ENCODE measurements at places on chromosomes 3 and 15.

DNA sequence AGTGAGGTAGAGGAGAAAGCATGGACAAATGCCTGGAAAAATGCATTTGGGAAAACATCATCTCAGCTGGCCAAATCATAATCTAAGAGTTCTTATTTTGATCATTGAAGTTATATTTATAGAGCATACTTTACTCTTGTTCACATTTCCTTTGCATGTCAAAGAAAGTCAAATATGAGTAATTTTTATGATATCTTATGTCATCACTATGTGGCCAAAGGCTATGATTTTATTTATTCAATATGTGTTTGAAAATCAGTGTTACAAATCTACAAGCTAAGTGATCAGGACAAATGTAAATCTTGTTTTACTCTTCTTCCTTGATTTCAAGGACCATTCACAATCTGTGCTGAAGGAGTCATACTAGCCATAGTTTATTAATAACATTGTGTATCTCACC lies 237.2 kb upstream of the DPH6 start:
- no peak for DNase-seq

DNA sequence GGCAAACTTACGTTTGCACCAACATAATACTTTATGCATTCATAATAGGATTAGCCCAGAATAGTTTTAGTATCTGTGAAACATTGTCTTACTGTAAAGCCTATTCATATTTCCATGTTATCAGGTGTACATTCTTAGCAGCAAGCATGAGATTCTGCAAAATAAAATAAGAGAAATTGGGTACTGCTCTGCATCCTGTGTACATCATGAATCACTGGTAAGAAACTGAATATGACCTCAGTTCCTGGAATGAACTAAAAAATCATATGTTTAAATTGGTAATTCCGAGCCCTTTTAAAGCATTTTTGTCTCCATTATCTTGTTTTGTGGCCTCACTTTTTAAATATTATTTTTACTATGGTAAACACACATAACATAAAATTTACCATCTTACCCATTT lies 605.1 kb downstream of the ROBO1 start:
- DNase-seq = no peak

- DNase-seq = no peak
Measured at GRCh38 chr3:30548600-30548999, 57.8 kb upstream of the TGFBR2 start.

DNA sequence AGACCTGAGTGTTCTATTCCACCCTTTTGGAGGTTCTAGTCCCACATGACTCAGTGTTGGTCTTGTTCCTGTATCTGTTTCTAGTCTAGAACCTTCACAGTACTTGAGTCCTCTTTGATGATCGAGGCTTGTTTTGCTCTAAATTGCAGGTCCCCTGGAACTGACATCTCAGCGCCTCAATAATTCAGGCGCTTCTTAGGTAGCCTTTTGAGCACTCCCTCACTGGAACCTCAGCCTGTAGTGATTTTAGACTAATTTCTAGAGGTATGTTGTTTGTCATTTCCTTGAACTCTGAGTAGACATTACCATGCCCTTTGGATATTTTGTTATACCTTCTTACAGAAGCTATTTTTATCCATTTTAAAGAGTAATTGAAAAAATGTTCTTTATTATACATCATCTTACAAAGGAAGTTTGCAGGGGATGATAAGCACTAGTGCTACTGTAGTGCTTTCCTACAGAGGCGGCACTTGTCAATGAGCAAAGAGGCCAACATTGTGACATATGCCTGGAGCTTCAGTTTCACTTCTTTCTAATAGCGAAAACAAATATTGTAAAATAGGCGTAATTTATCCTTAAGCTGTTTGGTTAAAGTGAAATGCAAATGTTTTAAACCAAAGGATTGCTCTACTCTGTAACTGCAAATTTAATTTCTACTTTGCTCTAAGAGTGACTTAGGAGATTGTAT lies 75.7 kb downstream of the EFL1 start:
- no peak for DNase-seq

DNA sequence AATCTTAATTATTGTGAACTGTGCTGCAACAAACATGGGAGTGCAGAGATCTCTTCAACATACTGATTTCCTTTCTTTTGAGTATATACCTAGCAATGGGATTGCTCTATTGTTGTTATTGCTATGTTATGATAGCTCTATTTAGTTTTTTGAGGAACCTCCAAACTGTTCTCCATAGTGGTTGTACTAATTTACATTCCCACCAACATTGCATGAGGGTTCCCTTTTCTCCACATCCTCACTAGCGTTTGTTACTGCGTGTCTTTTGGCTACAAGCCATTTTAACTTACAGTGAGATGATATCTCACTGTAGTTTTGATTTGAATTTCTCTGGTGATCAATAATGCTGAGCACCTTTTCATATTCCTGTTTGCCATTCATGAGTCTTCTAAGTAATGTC lies 45.5 kb upstream of the TNFSF10 start:
- no peak for DNase-seq

Data from left kidney (tissue), 8 donors.